NCI-H2081 treated with DMSO at 0.1 percent for 48 hours (cell line): ENCODE measurements at places on chromosomes 5 and 9.

DNA sequence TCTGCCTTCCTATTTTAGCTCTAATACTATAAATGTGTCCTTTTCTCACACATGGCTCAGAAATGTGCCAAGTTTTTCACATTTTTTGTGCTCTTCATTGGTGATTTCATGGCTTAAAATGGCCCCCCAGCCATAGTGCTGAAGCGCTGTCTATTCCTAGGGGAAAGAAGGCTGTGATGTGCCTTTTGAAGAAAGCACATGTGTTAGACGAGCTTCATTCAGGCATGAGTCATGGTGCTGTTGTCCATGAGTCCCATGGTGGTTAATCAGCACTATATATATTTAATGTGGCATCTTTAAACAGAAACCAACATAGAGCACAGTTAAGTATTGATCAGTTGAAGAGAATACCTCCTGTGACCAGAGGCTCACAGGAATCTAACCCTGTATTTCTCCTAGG, 55.8 kb downstream of the PDE8B start:
- no peak for DNase-seq

DNA sequence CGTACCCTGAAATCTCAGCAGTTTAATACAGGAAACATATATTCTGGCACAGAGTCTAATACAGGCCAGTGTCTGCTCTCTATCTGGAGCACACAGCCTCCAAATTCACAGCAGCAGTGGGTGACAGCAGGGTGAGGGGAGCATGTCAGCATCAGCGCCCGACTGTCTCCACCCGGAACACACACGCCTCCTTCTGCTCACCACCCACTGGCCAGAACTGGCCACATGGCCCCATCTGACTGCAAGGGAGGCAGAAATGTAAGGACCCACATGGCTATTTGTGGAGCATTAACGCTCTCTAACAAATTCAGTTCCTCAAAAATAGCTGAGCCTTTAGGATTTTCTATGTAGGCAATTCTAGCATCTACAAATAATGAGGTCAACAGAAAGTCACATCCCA, 24.6 kb downstream of the UBE2QL1 start:
- DNase-seq: no peak

GRCh38 chr5:124692324-124692723, 54.1 kb downstream of the ZNF608 start:
- DNase-seq: no peak

GRCh38 chr5:174991847-174992246, 267.5 kb downstream of the MSX2 start:
- no peak for DNase-seq

GRCh38 chr9:91494751-91495150, 71.1 kb upstream of the NFIL3 start:
- no peak for DNase-seq

DNA sequence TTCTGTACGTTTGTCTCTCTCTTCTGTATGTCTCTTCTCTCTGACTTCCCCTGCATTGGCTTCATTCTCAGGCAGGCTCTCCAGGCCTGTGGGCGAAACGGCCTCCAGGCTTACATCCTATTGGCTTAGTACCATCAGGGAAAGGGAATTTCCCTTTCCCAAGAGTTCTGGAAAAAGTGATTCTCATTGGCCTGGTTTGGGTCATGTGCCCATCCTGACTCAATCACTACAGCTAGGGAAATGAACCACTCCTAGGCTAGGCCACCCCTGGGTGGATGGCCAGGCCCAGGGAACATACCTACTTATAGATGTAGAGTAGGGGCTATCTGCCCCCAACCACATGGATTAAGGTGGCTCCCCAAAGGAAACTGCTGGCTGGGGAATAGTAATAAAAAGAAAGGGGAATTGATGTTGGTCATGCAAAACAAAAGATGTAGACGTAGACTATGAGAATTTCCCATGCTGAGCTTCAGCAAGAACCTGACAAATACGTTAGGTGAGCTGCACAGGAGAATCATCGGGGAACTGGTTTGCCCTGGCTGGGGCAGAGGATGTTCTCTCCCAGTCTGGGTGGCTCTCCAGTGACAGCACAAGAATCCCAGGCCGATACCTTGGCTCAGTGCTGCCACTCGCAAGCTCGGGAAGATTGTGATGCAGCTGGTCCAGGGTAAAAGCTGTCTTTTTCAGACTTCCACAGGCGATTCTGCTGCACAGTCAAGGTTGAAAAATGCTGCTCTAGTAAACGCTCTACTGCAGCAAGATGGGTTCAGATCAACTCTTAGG, 3.7 kb upstream of the EGR1 start:
- DNase-seq: no peak
